ENCODE measurements at places on chromosomes 7 and 10.

DNA sequence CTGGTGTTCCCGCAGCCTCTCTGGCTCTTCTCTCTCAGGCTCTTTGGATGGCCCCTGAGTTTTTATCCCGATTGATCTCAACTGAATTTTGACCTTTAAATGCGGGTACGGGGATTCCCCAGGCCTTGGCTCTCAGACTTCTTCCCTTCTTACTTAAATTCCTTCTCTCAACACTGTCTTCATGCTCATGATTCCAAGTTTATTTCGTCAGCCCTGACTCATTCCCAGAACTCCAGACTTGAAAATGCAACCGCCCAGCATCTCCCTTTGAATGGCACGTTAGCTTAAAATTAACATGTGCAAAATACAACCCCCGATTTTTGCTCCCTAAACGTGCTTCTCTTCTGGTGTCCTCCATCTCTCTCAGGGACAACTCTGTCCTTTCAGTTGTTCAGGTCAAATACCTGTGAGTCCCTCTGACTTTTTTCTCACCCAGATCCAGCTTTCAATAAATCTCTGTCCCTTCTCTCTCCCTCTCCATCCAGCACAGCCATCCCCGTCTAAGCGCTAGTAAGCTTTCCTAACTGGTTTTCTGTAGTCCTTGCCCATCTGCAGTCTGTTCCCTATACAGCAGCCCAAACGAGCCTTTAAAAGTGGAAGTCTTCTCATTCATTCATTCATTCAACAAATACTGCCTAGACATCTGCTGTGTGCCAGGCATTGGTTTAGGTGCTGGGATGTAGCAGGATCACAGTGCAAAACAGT, 7.1 kb downstream of the HECW1 start:
- DNase-seq: no peak

- no peak for DNase-seq
These were observed 139.7 kb downstream of the ELFN1 start for GRCh38 chr7:1809601-1810258.

DNA sequence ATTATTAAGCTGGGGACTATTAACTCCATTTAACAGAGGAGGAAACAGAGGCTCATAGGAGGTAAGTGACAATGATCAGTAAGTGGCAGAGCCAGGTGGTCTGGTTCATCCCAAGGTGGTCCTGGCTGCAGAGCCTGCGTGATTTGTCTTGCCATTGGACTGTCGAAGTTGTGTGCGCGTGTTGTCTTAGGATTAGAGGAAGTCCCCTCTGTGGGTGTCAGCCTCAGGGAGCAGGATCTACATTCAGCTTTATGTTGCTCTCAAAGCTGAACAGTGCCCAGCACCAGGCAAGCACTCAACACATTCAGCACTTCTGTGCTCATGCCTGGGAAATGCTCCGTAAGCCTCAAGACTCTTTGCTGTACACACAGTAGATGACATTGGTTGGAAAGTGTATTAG, 139.5 kb downstream of the HERPUD2 start:
- DNase-seq: no peak

DNA sequence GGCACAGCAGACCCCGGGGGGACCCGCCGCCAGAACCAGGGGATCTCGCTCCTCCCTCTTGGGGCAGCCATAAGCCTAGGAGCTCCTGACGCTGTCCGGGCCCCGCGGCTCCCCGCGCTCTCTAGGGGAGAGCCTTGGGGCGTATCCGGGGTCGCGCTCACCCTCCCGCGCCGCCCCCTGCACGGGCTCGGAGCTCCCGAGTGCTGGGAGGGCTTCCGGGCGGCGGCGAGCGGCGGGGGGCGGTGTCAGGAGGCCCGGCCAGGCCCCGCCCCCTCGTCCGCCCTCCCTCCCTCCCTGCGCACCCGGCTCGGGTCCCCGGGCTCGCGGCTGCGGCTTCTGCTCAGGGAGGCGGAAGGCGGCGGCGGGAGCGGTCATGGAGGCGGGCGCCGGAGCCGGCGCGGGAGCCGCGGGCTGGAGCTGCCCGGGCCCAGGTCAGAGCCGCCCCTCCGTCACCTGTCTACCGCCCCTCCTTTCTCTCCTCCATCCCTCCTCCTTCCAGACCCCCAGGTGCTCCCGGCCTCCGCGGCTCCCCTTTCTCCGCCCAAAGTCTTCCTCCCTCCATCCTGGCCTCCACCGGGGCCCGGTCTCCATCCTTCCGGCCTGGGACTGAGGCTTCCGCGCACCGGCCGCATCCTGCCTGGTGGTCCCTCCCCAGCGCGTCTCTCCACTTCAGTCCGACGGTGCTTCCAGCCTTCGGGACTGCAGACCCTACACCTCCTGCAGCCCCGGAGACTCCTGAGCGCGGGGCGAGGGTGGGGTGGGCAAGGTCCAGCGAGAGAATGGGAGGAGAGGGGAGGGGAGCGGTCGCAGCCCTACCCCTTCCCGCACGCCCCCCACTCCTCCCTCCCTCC, at the start of gene CCDC136:
Gene CCDC136 (plus strand): TSS at position 848 of the 851 bp plus-strand sequence. CDS start 444 bp downstream, outside the sequence.
- peak; percentile 78 for DNase-seq

DNA sequence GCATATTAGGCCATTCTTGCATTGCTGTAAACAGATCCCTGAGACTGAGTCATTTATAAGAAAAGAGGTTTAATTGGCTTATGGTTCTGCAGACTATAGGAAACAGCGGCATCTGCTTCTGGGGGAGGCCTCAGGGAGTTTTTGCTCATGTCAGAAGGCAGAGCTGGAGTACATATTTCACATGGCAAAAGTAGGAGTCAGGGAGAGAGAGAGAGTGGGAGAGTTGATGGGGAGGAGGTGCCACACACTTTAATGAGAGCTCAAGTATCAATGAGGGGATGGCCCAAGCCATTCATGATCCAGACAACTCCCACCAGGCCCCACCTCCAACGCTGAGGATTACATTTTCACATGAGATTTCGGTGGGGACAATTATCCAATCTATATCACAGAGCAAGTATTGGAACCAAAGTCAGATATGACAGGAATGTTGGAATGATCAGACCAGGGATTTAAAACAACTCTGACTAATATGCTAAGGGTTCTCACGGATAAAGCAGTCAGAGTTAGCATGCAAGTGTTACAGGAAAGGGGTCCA, 795.3 kb upstream of the CELF2 start:
- no peak for DNase-seq

- DNase-seq: no peak
These were observed 36.9 kb upstream of the GNAI1 start for GRCh38 chr7:80097756-80098155.

GRCh38 chr10:132001238-132001972, 19.7 kb upstream of the BNIP3 start:
- DNase-seq: no peak

GRCh38 chr7:74020390-74020789, 7.6 kb upstream of the ELN start:
- DNase-seq: no peak

- DNase-seq: no peak
These were observed 7.0 kb upstream of the PTPRE start for GRCh38 chr10:127899766-127900387.

GRCh38 chr7:26620352-26620751, 244.0 kb downstream of the SKAP2 start:
- DNase-seq: no peak

DNA sequence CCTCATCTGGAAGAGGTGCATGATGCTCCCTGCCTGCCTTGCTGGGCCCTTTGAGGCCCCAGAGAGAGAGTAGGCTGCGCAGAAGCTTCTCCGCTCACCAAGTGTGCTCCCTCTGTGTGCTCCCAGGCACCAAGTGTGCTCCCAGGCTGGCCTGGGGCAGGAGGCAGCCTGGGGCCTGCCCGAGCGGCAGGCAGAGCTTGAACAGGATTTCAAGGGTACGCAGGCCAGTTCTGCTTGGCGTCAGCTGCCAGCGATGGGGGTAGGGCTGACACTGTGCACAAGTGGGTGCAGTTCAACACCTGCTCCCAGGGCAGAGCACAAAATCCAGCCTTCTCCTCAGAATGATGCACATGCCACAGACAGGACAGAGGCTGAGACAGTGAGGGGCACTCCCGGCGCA, 119.7 kb downstream of the FAM53B start:
- no peak for DNase-seq

GRCh38 chr7:80764132-80764531, 125.7 kb downstream of the CD36 start:
- DNase-seq: no peak

- peak; percentile 84 for DNase-seq
These were observed 15.6 kb downstream of the ADAM8 start for GRCh38 chr10:133260895-133261725.

GRCh38 chr10:112919721-112920120, 30.3 kb upstream of the TCF7L2 start:
- DNase-seq: no peak

GRCh38 chr7:22154143-22154529, 202.8 kb downstream of the RAPGEF5 start:
- no peak for DNase-seq

- no peak for DNase-seq
These were observed 90.4 kb downstream of the ETV1 start for GRCh38 chr7:13898957-13899670.

GRCh38 chr10:114874827-114875411, 53.3 kb downstream of the FHIP2A start:
- no peak for DNase-seq

GRCh38 chr10:62742536-62743061, 61.9 kb upstream of the ADO start:
- DNase-seq: no peak

DNA sequence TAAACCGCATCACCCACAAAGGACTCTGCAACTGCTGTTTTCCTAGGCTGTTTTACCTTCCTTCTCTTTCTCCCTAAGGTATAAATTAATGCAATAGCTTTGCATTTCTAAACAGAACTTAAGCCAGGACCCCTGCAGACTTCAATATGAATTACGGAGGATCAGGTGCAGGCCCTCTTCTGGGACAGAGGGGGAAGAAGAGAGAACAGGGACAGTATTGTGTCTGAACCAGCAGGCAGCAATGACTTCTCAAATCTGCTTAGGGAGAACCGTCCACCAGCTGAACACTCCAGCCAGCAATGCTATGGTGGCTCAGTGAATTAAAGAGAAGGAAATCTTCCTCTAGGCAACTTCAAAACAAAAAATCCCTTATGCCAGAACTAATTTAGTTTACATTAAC, 35.7 kb downstream of the POLR3A start:
- DNase-seq: no peak

GRCh38 chr10:6406220-6407033, 173.6 kb downstream of the PRKCQ start:
- no peak for DNase-seq

GRCh38 chr7:21850531-21851285, 95.0 kb downstream of the CDCA7L start:
- no peak for DNase-seq

GRCh38 chr7:66043681-66044497, 31.7 kb upstream of the ASL start:
- peak; percentile 67 for DNase-seq

DNA sequence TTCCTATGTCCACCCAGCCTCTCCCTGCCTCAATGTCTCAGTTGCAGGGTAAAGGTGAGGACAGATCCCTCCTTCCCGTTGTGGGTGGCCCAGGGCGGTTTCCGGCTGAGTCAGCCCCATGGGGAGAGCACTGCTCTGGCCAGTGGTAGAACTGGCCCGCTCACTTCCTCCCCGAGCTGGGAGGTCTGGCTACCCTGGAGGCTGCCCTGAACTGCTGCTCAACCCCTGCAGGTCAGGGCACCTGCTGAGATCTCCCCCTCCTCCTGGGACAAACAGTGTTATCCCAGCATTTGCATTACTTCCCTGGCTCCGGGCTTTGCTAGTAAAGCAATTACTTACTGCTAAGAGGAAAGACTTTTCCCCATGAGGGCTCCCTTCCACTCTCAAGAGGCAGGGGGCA, 21.4 kb upstream of the IMPDH1 start:
- no peak for DNase-seq

GRCh38 chr7:38411404-38411803, 138.0 kb upstream of the TARP start:
- no peak for DNase-seq

DNA sequence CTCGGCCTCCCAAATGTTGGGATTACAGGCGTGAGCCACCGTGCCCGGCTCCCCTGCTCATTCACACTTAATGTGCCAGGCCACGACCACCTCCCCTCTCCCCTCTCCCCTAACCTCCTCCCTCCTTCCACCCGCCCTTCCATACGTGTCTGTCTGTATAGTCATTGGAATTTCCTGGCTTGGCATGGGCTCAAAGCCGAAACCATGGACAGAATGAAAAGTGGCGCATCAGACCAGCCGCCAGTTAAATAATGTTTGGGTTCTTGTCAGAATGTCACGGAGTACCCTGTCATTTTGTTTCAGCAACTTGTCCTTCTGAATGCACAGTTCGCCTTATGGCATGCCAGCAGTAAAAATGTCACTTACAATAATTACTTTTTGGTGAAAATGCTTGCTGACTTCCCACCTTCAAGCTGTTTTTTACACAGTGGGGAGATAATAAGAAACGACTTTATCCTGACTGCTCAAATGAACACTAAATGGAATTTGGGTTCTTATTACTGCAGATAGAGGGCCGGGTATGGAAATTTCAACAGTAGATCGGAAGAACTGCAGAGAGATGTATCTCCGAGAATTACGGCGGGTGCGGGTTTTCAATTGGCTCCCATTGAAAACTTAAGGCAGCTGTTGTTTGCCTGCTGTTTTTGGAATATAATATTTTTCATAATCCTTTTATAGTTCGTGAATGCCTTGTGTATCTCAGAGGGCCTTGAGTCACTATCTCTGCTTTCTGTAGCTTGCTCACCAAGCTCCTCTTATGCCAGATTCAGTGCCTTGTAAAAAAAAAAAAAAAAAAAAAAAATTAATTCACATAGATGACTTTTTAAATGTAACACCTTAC, 65.5 kb upstream of the SH2B2 start:
- DNase-seq: no peak

DNA sequence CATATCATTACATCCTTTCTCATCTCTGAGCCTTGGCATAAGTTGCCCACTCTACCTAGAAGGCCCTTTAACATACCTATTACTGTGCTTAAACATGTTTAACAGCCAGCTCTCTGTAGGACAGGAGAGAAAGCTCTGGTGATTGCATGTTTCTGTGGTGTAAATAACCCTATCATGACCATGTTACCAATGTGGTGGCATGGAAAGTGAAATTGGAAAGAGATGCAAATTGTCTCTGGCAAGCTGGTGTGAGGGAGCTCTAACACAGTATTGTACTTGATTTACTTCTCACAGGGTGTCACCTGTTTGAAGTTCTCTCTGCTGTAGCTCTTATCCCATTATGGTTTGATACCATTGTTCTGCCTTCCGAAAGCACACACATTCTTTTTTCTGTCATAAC, 231.8 kb upstream of the DKK1 start:
- DNase-seq: no peak

GRCh38 chr7:94738071-94738470, 82.1 kb upstream of the SGCE start:
- no peak for DNase-seq
